ENCODE measurements at places on chromosomes 11 and 22.

GRCh38 chr11:33933602-33934001 lies 41.7 kb upstream of the LMO2 start:
- no peak for DNase-seq

DNA sequence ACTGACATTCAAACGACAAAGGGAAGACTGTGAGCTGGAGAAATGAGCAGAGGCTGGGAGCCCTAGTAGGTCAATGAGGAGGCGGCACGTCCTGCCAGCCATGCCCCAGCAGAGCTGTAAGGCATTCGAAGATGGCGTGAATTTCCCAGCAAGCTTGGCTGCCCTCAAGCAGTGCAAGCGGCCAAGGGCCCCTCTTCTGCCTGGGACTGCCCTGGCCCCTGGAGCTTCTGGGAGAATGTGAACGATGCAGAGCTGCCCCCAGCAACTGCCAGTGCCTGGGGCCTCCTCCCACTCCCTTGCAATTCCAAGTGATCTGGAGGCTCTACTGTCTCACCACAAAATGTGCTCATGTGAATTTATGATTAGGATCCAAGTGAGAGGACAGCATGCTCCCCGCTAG lies 4.3 kb downstream of the PPM1F start:
- DNase-seq: no peak

DNA sequence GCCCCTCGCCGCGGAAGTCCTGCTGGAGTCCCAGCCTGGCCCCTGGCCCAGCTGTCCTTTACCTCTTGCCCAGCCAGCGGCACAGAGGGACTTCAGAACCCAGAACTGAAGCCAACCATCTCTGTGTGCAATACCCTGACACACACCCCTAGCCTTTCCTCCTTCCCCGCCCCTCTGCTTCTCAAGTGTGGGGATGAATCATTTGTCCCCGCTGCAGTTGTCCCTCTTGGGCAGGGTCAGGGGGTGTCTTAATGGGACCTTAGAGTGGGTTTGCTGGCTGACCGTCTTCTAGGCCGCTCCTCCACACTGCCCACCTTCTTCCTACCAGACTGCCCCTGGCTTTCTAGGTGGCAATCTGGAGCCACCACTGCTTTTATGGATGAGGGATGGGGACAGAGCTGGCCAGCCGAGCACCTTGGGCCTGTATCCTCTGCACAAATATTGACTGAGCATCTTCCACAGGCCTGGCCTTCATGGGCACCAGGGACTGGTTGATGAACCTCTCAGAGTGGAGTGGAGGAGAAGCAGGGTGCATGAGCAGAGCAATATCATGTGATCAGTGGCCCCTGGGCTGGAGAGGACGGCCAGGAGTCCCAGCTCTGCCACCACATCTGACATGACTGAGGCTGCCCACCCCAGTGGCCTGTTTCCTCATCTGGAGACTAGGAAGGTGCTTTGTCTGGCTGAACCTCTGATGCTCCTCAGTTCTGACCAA lies 668 bp upstream of the CHST1 start:
- DNase-seq: no peak

DNA sequence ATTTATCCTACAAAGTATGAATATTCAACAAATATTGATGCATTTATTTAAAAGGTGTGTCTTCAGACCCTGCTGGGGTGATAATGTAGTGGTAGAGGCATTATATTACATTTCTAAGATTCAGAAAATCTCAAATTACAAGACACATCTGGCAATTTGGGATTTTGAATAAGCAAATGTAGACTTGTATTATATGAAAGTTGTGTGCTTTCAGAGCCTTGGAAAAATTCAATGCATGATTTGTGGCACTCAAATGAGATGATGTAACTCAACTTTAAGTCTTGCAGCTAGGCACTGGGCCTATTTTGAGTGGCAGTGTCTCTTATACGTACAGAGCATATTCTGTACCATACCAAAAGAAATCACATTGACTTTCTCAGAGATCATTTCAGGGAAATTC lies 214.4 kb downstream of the ETS1 start:
- DNase-seq: no peak

GRCh38 chr11:7665473-7666291 lies 7.6 kb downstream of the CYB5R2 start:
- peak; percentile 13 for DNase-seq

DNA sequence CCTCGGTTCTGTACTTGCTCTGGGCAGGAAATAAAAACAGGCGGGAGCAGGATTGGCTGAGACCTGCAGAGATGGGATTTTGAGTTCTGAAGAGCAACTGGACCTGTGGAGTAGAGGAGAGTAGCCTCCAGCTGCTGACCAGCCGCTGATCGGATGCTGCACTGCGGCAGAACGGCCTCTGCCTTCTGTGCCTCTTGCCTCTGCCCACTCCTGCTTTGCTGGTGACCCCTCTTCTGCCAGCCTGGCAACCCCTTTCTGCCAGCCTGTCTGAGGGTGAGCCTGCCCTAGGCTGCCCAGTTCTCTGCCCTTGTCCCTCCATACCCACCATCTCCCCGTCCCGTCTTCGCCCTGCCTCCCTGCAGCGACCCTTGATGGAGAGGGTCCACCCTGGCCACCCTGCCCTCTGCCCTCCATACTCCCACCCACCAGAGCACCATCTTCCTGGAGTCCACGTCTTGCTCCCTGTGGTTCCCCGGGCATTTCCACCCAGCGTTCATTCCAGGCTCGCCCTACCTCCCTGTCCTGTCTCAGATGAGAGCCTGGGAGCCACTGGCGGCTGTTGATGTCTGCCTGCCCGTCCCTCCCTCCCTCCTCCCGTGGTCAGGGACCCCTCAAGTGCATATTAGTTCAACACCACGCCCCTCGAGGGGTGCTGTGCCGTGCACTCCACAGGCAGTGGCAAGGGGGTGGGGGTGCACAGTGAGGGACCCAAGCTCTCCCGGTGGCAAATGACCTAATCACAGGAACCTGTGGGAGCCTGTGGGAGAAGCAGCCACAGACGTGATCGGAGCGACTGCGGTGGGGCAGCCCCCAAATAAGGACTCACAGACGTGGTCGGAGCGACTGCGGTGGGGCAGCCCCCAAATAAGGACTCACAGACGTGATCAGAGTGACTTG lies 863.3 kb downstream of the TBC1D22A start:
- DNase-seq: no peak

GRCh38 chr11:24594401-24594800 lies 97.5 kb downstream of the LUZP2 start:
- no peak for DNase-seq

- no peak for DNase-seq
These were observed 353.1 kb upstream of the ANO5 start for GRCh38 chr11:21839796-21840195.

GRCh38 chr22:27679693-27680488 lies 121.7 kb downstream of the MN1 start:
- DNase-seq: no peak

GRCh38 chr22:22480940-22481339 lies 27.6 kb downstream of the ZNF280B start:
- no peak for DNase-seq

- DNase-seq: no peak
These were observed 115.4 kb downstream of the C11orf58 start for GRCh38 chr11:16853859-16854258.

DNA sequence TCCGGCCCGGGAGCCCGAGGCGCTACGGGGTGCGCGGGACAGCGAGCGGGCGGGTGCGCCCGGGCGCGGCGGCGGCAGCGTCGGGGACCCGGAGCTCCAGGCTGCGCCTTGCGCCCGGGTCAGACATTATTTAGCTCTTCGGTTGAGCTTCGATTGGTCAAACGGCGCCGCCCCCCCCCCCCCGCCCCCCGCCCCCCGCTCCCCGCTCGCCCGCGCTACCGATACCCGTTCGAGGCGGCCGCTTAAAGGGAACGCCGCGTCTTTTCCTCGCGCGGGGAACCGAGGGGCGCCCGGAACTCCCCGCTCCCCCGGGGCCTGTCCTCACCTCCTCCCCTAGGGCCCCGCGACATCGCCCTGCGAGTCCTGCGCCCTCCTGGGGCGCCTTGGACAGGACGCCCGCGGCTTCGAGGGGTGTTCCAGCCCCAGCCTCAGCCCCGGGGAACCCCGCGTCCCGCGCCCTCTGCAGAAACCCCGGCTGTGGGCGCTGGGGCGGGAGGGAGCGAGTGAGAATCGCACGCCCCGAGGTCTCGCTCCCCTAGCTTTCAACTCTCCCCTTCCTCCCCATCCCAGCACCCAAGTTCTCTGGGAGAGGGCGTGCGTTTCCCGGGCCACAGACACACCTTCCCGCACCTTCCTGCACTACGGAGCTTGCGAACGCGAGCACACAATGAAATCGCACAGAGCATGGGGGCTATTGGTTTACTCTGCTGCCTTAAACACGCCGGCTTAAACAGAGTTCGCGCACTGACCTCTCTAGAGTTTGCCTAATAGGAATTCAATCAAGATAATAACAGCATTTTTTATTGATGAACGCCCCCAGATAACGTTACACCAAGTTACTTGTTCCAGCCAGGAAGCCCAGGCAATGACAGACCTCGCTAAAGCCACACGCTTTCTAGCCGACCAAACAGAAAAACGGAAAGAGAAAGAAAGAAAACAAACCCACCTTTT lies at the start of gene BDNF:
Gene BDNF, minus strand, starts transcription at position 105 of the 951 bp plus-strand sequence. CDS start 41,891 bp downstream, outside the sequence.
- DNase-seq: no peak

DNA sequence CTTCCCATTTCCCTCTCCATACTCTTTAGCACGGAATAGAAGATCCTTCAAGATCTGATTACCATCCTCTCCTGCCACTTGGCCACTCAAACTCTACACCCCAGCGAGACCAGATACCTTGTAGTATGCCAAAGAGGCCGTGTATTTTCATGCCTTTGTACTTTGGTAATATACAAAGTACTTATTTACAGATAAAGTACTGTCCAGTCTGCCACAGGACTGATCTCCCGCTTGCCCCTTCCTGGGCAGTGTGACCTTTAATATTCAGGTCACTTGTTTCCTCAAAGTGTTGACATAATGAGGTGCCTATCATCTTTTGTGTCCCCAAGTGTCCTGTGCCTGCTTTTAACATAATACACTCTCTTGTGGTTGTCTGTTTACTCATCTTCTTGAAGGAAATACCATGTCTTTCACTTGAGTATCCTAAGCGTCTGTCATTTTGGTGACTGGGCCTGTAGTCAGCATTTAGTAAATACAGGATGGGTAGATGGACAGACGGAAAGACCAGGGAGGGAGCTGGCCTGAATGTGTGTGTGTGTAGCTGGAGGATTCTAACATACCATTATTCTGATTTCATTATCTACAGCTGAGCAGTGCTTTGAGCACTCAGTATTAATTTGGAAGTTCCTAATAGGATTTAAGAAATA lies 137.4 kb downstream of the NAV2 start:
- no peak for DNase-seq

GRCh38 chr11:205221-206001 lies 1.8 kb downstream of the BET1L start:
- DNase-seq: no peak

GRCh38 chr11:95568281-95568680 lies 221.3 kb downstream of the FAM76B start:
- DNase-seq: no peak

- no peak for DNase-seq
These were observed 6.8 kb upstream of the GGA1 start for GRCh38 chr22:37601540-37602442.

- DNase-seq: no peak
These were observed 60.9 kb downstream of the GRIA4 start for GRCh38 chr11:105670811-105671210.

DNA sequence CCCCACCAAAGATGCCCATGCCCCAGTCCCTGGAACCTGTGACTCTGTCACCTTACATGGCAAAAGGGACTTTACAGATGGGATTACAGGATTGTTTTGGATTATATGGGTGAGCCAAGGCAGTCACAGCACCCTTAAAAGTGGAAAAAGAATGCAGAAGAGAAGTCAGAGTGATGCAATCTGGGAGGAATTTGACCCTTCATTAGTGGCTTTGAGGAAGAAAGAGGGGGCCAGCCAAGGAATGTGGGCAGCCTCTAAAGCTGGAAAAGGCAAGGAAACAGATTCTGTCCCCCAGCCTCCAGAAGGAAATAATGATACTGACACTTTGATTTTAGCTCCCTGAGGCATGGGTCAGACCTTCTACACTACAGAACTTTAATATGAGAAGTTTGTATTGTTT lies 257.3 kb upstream of the ISX start:
- DNase-seq: no peak

GRCh38 chr22:43511276-43511910 lies 99.6 kb downstream of the MPPED1 start:
- DNase-seq: no peak

DNA sequence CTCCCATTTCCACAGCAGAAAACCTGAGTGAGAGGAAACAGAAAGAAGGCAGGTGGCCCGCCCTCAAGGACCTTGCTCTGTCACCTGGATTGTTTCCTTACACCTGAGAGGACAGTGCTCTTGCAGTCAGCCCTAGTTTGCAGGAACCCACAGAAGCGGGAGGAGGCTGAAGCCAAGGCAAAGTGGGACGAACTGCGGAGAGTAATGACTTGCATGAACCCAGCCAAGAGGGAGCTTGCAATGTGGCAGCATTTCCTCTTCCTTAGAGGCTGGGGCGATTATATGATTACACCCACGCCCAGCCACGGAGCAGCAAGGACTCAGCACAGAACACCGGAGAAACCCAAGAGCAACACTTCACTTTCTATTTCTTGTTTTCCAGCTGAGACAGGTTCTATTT lies 102.6 kb downstream of the SPON1 start:
- no peak for DNase-seq

DNA sequence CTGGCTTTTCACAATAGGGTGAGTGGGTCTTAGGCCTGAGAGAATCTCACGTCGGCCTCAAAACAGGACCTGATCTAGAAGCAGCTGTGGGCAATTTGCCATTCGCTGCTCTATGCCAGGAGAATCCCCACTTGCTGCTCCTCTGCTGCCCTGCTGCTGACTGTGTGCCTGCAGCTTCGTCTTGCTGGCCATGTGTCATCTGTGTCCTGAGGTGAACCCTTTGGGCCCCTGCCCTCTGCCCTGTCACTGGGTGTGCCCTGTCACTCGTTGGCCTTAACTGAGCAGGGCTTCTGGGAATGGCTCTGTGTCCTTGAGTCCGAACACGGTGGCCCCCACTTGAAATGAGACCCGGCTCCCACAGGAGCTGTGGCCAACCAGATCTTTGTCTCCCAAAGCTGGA lies 6.2 kb downstream of the NAA40 start:
- DNase-seq: no peak

- DNase-seq: no peak
These were observed 65.8 kb upstream of the WNT7B start for GRCh38 chr22:46042786-46043185.

- no peak for DNase-seq
These were observed at the start of gene SYT12 for GRCh38 chr11:67022961-67023956. SYT12 (plus strand) TSS chr11:67023134; CDS start chr11:67030145, 7,011 bp downstream.

DNA sequence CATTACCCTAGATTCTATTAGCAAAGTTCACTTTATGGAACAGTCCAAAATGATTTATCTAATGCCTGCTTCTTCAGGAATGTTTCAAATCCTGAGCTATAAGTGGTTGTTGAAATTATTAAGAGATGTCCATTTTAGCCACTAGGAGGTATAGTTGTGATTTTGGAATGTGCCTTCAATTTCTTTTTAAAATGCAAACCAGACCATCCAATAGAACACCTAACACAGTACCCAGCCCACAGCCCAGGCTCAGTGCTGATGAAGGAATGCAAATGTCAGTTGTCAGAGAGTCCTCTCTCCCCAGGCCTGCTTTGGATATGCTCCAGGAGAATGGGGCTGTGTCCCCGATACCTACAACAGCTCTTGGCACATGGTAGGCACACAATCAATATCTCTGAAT lies 85.8 kb upstream of the E2F8 start:
- no peak for DNase-seq
